HCT116 (cell line): ENCODE measurements at places on chromosomes 7 and 10. TPM values are rescaled to one million over a fixed set of nuclear protein-coding genes. Genes with fewer than 3 reads are reported as not detected.

- H3K27ac ChIP-seq, result no peak within 1 kb of the TSS
- no peak for DNase-seq
- H3K27me3 ChIP-seq, result no peaks in the 10 kb centered on the region
- H3K4me3 ChIP-seq, result peak within 1 kb of the TSS; percentile 27
These were observed at the start of gene MEOX2 for GRCh38 chr7:15686295-15686956. Gene MEOX2 (minus strand): TSS chr7:15686683. CDS start chr7:15686402, 281 bp downstream.

GRCh38 chr10:109698882-109699664 is 224.2 kb downstream of the XPNPEP1 start:
- H3K4me3 ChIP-seq, result no peak overlapping the region
- H3K4me1 ChIP-seq, result no peaks in the 10 kb centered on the region
- no peak overlapping the region for H3K27ac ChIP-seq
- H3K27me3 ChIP-seq, result no peaks in the 10 kb centered on the region
- no peak for DNase-seq
- H3K36me3 ChIP-seq, result no peaks in the 10 kb centered on the region

GRCh38 chr7:79520543-79520942 is 67.1 kb upstream of the MAGI2 start:
- H3K27me3 ChIP-seq, result no peaks in the 10 kb centered on the region
- H3K4me3 ChIP-seq, result no peak overlapping the region
- no peaks in the 10 kb centered on the region for H3K4me1 ChIP-seq
- H3K27ac ChIP-seq, result no peak overlapping the region
- DNase-seq, result no peak

FAM25A gene
- total RNA-seq, result 2.7 TPM

DNA sequence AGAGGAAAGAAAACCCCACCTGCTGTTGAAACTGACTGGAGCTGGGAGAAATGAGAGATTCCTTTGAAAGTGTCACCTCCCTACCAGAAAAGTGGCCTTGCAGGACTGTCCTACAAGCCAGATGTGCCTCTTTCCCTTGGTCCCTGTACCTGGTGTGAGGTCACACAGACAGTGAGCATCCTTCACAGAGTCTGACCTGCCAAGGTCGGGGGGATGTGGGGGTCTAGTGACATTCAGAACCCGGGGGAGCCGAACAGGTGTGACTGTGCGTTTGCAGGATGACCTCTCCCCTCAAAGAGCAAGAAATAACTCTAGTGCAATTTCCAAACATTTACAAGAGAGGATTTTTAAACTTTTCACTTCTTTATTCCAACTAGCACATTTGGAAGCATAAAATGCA is 93.4 kb upstream of the ZNF479 start:
- no peaks in the 10 kb centered on the region for H3K27me3 ChIP-seq
- DNase-seq, result no peak
- H3K27ac ChIP-seq, result no peak overlapping the region
- H3K36me3 ChIP-seq, result no peaks in the 10 kb centered on the region

DNA sequence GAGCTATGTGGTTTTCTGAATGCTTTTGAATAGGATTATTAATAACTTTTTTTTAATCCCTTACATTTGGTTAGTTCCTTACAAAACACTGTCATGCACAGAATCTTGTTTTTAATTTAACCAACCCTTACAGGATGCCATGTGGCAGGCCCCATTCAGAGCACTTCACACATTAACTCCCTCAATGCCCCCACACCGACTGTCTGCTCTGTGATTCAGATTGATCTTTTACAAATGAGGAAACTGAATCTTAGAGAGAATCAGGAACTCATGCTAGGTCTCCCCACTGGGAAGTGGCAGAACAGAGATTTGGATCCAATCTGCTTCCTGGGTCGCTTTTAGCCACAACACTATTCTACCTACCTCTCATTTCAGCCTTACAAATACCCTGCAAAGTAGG is 195.8 kb upstream of the NPVF start:
- H3K27ac ChIP-seq, result no peak overlapping the region
- no peak overlapping the region for H3K4me3 ChIP-seq
- H3K27me3 ChIP-seq, result peaks cover 61% of the 10 kb centered on the region
- H3K4me1 ChIP-seq, result no peaks in the 10 kb centered on the region

DNA sequence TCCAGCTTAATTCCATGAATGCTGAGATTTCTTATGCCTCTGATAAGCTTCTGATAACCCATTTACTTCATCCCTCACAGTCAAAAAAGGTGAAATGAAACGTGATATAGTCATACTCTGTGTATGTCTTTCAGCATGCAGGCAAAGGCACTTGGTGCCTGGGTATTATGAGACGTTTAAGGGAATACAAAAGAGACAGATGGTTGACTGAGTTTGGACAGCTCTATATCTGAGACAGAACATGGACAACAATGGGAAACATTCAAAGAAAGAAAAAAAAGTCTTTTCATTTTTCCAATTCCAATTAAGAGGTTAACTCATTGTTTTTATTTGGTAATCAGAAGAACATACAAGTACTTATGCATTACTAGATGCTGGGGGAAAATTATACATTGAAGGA is 96.2 kb downstream of the PPP1R17 start:
- DNase-seq, result no peak
- no peaks in the 10 kb centered on the region for H3K4me1 ChIP-seq
- H3K36me3 ChIP-seq, result no peaks in the 10 kb centered on the region
- H3K4me3 ChIP-seq, result no peak overlapping the region
- no peaks in the 10 kb centered on the region for H3K27me3 ChIP-seq

GRCh38 chr10:61356354-61356753 is 96.8 kb downstream of the TMEM26 start:
- H3K27me3 ChIP-seq, result no peaks in the 10 kb centered on the region
- no peaks in the 10 kb centered on the region for H3K4me1 ChIP-seq
- H3K36me3 ChIP-seq, result no peaks in the 10 kb centered on the region
- no peak overlapping the region for H3K27ac ChIP-seq
- no peak overlapping the region for H3K4me3 ChIP-seq
